Fibroblast of skin of back (primary cell): ENCODE measurements at places on chromosomes 12 and 14.

- DNase-seq, result no peak
Measured at GRCh38 chr12:130568501-130568900, 147.6 kb downstream of the RIMBP2 start.

GRCh38 chr12:124954771-124955170, 34.2 kb downstream of the DHX37 start:
- no peak for DNase-seq

GRCh38 chr14:90659156-90659555, 157.1 kb downstream of the TTC7B start:
- no peak for DNase-seq

DNA sequence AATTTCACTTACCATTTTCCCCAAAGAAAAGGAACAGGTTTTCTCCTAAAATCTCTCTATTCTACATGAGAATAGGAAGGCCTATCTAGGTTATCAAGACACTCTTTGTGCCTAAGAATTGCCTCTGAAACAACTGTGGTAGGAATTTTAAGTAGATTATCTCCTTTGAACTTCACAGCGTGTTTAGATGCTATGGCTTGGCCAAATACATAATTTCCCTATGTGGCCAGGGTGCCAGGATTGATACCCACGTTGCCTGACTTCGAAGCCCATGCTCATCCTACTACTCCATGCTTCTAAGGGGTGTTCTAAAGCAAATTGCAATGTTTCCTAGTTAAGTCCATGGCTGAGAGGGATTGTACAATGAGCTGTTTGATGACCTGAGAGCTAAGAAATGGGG, 241.5 kb upstream of the FBXO33 start:
- no peak for DNase-seq

DNA sequence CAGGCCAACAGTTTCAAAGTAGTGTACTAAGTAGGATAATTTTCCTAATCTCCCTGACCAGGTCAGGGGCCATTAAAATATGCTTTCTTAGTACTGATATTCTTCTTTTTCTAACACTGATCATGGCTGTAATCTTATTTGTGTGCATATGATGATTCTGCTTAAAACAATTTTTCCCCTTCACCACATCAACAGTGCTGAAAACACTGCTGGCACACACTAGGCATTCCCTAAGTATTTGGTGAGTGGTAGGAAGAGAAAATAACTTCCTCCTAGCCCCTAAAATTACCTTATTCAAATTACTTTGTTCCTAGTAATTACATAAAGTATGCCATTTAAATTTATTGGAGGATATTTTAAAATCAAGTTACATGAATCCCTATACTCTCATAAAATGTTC, 49.9 kb upstream of the BBS10 start:
- peak; percentile 2 for DNase-seq

GRCh38 chr14:51703787-51704186, 52.1 kb downstream of the FRMD6 start:
- DNase-seq, result no peak
